ENCODE measurements at places on chromosomes 3 and 15. TPM values are rescaled to one million over a fixed set of nuclear protein-coding genes. Genes with fewer than 3 reads are reported as not detected.

Gene GRAMD2A
- 0.42 TPM for total RNA-seq

Gene KLHL6
- 0.92 TPM for total RNA-seq

Gene ZNF501
- 5.1 TPM for total RNA-seq

- no peaks in the 10 kb centered on the region for H3K36me3 ChIP-seq
- H3K4me1 ChIP-seq = no peaks in the 10 kb centered on the region
- H3K27me3 ChIP-seq = no peaks in the 10 kb centered on the region
- no peak overlapping the region for H3K27ac ChIP-seq
- DNase-seq = no peak
These were observed 1325.8 kb upstream of the ALCAM start for GRCh38 chr3:104040896-104041295.

DNA sequence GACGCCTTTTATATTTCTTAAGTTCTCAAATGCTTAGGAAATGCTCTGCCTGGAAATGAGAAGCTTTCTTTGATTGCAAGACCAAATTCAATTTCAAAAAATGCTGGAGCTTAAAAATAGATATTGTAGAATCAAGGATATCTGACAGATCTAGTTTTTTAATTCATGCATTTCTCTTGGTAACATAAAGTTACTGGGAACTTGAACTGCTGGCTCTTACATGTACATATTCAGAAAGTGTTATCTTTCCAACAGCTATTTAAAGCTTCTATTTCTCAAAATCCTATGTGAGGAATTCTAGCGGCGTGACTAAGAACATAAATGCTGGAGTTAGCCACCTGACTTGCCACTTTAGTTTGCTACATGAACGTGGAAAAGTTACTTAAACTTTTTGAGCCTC, 109.3 kb downstream of the C3orf38 start:
- H3K36me3 ChIP-seq = no peaks in the 10 kb centered on the region
- no peak overlapping the region for H3K27ac ChIP-seq
- H3K27me3 ChIP-seq = no peaks in the 10 kb centered on the region
- H3K4me1 ChIP-seq = no peaks in the 10 kb centered on the region
- no peak for DNase-seq

GRCh38 chr3:5479229-5479799, 291.8 kb downstream of the EDEM1 start:
- no peak for DNase-seq
- no peak overlapping the region for H3K27ac ChIP-seq
- H3K27me3 ChIP-seq = no peaks in the 10 kb centered on the region
- H3K4me3 ChIP-seq = no peak overlapping the region

All from esophagus muscularis mucosa (tissue), 4 donors.